Cortex of kidney (tissue), 1 donor: ENCODE measurements at places on chromosomes 3 and 15.

DNA sequence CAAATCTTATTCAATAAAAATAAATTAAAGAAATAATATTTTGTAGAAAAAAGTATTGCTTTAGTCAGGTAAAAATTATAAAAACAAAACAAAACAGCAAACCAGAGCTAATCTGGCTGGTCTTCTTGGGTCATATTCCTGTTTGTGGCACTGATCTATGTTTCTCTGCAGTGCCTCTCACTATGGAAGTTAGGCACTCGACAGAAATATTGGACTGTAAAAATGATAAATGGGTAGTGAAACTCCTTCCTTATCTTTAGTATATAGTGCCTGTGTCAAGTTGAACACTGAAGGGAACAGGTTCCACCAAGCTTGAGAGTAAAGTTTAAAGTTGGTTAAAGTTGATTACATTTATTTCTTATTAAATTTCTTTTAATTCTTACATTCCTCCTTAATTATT, 1195.6 kb upstream of the GBE1 start:
- DNase-seq: no peak

DNA sequence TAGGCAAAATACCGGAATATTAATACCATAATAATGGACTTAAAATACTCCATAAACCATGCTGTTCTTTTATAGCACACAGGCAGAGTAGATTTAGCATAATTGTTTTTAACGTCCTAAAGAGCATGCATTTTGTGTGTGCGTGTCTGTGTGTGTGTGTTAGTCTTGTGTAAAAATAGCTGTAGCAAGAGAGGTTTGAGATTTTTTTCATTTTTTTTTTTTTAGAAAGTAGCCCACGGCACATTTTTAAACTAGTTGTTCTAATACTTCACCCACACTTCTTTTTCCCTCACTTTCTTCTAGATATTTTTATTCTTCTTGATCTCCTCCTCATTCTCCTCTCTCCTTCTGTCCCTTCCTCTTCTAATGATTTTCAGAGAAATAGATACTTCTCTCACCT, 7.5 kb upstream of the ST3GAL6 start:
- DNase-seq: no peak

DNA sequence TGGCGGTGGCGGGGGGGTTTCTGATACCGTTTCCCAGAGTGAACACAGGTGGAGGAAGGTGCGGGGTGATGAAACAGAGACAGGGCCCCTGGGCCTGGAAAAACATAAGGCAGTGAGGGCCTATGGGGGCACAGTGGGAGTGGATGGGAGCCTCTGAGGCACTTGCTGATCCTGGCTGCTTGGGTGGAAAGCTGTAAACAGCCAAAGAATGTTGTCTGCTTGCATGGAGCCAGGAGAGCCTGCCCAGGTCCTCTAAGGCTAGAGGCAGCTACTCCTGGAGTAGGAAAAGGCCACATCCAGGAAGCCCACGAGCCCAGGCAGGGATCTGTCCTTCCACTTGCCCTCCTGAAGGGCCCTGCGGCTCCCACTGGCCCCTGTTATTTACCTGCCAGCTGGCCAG, 2.9 kb upstream of the SEMA3B start:
- no peak for DNase-seq

DNA sequence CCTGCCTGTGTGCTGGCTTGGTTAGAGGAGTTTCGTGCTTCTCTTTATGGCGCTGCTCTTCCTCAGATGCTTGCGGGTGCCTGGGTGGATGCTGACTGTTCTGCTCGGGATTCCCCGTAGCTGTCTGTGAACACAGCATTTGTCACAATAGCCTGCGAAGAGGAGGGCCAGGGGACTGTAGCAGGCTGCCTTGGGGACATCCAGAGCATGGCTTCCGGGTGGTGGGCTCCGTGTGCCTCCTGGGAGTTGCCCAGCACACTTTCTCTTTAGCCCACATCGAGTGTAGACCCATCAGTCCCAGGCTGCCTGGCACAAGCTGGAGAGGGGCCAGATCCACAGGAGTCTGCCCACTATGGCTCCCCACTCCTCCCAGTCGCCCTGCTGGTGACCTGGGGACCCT, 22.4 kb downstream of the LRRK1 start:
- no peak for DNase-seq

GRCh38 chr15:70407336-70407670, 309.6 kb upstream of the TLE3 start:
- no peak for DNase-seq

DNA sequence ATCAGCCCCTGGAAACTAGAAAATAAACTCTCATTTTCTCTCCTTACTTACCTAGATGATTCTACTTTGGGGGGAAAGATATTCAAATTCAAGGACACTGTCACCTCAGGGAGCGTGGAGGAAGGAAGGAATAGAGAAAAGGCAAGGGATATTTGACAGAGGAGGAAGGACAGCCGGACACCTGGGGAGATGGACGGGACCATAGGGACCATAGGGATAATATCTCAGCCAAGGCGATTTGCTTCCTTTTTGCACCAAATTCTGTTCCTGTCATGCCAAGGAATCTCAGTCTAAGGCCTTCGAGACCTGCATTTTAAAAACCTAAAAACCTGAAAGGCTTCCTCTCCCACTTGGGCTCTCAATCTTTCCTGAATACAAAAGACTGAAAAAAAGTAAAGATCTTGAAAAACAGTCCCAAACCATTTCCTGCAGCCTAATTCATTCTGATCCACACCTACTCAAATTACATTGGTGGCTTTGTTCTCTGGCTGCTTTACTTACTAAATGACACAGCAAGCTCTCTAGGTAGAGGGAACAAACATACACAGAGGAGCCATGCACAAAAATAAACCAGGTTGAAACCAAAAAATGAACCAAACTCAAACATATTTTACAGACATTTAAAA, 73.9 kb upstream of the SLC24A5 start:
- DNase-seq: no peak

DNA sequence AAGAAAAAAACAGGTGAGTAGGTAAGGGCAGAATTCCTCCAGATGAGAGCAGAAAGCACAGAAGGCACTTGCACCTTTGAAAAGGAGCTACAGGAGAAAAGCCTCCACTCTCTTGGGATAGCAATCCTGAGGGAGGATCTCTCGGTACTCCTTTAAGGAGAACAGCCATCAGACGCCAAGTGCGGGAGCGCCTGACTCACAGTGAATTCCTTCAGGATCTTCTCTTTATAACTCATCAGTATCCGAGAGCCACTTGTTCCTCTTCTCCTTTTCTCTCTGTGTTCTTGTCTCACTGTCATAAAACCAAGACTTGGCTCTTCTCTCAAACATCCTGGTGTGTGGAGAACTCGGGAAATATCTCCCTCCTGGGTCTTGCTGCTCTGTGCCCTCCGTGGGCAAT, 10.1 kb upstream of the GOLGA8J start:
- no peak for DNase-seq

- DNase-seq: no peak
These were observed 84.8 kb upstream of the LINGO1 start for GRCh38 chr15:77717333-77717990.

- DNase-seq: no peak
These were observed 29.4 kb downstream of the ZNF589 start for GRCh38 chr3:48270306-48270705.

- DNase-seq: no peak
These were observed 102.2 kb downstream of the COL6A6 start for GRCh38 chr3:130619196-130619595.

GRCh38 chr3:72515941-72516340, 332.3 kb downstream of the SHQ1 start:
- no peak for DNase-seq

GRCh38 chr15:92812271-92812670, 87.9 kb upstream of the CHD2 start:
- no peak for DNase-seq

DNA sequence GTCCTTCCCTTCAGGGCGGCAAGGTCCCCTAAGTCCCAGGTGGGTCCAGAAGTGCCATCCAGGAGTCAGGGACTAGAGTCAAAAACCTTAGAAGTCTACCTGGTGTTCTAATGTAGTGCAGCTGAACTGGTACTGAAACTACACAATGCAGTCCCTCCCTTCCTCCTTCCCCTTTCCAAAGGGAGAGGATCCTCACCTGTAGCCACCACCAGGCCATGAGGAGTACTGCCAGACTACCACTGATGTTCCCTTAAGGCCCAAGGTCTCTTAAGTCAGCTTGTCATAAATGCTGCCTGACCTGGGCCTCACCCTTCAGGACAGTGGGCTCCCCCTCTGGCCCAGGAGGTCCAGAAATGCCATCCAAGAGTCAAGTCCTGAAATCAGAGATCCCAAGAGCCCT, 98.9 kb downstream of the ULK4 start:
- no peak for DNase-seq

DNA sequence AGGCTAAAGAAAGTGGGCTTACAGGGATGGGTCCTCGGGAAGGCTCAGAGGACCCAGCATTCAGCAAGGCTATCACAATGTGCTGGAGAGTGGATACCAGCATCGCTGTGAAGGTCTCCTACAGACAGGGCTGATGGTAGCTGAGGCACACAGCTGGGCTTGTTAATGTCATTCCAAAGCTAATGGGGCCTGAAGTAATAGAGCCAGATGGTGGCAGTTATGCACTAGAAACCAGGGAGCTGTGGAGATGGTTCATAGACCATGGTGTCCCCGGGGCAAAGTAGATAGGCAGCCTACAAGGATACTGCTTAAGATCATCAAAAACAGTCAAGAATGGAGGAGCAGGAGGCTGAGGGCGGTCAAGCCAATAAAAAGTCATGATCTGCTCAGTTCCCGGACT, 24.8 kb upstream of the BOC start:
- no peak for DNase-seq

- DNase-seq: no peak
These were observed 35.0 kb downstream of the EEFSEC start for GRCh38 chr3:128188326-128188725.

DNA sequence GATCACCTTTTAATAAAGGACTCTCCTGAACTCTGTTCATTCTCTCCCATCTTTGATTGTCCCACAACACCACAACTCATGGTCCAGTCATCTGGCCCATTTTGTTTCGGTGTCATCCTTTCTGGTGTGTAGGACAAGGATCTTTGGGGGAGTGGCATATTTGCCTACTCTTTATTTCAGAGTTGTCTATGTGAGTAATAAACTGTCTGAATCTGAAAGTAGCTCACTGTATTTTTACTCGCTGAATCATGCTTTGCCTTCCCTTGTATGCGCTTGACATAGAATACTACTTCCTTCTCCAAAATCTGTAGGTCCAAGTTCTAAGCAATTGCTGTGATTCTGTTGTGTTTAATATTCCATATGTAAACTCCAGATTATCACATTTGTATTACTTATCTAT, 29.9 kb upstream of the NOX5 start:
- DNase-seq: no peak

- no peak for DNase-seq
These were observed 30.3 kb upstream of the GADL1 start for GRCh38 chr3:30924763-30925162.

GRCh38 chr15:35646790-35647189, 100.8 kb upstream of the DPH6 start:
- no peak for DNase-seq

DNA sequence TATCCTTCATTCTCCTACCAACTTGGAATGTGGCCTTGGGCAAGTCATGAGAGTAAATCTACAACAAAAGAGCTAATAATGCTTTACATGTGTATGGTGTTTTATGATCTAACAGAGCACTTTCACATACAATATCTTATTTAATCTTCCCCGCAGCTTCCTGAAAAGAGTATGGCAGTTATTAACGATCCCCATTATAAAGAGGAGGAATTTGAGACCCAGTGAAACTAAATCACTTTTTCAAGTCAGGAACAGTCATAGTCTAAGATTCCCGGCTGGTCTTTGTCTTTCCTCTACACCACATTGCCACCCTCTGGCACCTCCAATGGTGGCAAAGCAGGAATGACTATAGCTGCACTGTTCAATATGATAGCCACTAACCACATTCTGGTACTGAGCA, 69.7 kb upstream of the CMSS1 start:
- DNase-seq: no peak

- DNase-seq: no peak
These were observed 92.7 kb downstream of the PEAK1 start for GRCh38 chr15:77327168-77327567.

- DNase-seq: no peak
These were observed 2.0 kb downstream of the AP2M1 start for GRCh38 chr3:184176377-184177330.

DNA sequence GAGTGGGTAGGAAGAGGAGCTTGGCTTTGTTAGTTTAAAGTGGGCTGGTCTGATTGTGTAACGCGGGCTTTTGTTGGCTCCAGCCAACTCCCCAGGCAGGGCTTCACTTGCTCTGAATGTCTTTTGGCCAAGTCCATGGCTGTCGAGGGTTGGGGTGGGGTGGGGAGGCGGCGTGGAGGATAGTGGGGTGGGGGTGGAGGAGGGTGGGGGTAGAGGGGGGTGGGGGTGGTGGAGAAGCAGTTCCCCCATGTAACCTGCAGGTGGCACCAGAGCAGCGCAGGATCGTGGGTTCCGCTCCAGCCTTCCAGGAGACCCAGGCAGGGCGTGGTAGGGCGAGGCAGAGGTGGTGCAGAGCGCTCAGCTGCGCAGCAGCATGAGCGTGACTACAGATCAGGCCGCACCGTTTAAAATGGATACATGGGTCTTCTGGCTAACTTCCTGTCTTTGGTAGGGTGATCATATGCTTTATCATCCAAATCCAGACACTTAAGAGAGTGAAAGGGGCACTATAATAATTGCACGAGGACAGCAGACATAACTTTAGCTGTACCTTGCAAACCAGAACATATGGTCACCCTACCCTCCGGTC, 28.3 kb downstream of the GOLGA6A start:
- DNase-seq: no peak

DNA sequence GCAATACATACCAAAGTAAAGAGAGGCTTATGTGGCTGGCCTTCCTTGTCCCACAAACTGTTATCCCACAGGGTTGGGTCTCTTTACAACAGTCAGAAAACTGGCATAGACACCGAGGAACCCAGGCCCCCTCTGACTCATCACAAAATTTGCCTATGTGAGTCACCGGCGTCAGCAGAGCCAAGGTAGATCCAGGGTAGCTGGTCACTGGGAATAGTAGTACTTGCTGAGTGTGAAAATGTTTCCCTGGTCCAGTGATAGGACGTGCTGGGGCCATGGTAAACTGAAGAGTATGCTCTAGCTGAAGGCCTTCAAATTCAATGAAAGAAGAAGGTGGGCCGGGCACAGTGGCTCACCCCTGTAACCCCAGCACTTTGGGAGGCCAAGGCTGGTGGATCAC, 27.1 kb upstream of the SKIL start:
- DNase-seq: no peak

- no peak for DNase-seq
These were observed 27.9 kb upstream of the RTP1 start for GRCh38 chr3:187169231-187169960.
